ENCODE measurements at places on chromosomes 4 and X.

GRCh38 chrX:103214870-103215424, at the start of gene BEX4:
BEX4 (plus strand) TSS chrX:103215108; CDS start chrX:103216154, 1,046 bp downstream.
- DNase-seq, result peak; percentile 55

DNA sequence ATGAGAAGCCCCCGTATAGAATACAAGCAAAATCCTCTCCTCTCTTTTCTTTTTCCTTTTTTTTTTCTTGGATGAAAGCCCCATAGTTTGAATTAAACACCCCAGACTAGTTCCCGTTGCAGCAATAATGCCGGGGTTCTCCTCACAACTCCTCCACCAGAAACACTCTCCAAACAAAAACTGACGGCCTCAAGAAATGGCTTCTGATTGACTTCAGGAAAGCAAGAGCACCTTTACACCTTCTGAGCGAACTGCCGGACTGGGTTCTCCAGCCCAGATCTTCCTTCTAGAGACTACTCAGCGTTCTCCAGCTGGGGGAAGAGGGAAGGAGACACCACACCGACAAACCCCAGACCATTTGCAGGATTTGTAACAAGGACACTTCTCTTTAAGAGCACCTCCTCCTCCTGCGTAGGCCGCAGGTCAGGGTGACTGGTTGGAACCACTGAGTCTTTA, 4.0 kb downstream of the HAND2 start:
- no peak for DNase-seq

DNA sequence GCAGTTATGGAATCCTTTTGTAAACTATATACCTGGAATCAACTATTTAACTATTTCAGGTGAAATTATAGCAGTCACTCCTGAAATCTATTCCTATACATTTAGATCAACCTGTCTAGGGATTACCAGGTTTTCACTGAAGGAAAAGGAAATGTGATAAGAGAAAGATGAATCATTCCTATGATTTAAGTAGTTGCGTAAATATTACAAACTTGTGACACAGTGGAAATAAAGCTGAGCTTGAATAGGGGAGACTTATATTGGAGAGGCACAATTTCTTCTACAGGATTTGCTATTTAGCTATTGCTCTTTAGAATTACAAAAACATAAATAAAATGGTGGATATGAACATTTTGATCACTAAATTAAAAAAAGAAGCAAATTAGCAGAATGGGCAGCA, 284.1 kb upstream of the EPHA5 start:
- DNase-seq, result no peak

DNA sequence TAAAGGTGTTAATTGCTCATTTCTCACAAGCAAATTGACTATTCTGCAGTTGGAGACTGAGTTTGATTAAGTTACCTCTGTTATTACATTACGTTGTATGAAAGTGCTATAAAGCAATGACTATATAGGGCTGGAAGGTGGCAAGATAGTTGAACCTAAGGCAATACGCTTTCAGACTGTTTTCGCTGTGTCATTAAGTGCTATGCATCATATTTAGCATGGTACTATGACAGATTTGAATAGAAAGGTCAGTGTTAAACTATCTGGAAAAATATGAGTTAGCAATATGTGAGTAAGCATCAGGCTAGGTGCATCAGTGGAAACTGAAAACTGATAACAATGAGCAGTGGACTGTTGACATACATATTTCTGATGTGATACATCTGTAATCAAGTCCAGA, 206.0 kb upstream of the ARHGAP24 start:
- no peak for DNase-seq

- no peak for DNase-seq
Observed at GRCh38 chr4:181566490-181566889, 676.7 kb upstream of the TENM3 start.

DNA sequence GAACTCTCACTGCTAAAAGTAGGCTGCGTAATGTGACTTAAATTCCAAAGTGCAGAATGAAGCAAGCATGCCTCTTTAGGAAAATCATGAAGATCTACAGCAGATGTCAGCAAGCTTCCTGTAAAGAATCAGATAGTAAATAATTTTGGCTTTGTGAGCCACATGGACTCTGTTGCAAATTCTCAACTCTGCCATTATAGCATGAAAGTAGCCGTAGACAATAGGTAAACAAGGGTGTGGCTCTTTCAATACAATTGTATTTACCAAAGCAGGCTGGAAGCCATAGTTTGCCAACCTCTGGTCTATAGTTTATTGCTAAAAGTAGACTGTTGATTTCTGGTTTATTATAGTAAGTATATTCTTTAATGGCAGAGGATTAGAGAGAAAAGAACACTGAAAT, 80.3 kb upstream of the FAM9B start:
- no peak for DNase-seq

DNA sequence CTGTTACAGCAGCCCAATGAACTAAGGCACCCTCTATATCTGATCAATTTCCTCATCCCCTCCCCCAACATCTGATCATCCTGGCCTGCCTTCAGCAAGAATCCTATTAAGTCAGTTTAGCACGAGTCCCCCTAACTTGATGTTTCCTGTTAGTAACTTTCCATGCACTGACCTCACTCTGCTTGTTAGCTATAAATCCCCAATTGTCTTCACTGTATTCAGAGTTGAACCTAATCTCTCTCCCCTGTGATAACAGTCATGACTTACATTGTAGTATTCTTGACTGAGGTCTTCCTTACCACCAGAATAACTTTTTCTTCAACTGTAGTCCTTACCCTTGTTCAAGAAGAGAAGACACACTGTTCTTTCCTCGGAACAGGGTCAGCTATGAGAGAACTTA, 8.5 kb downstream of the ANXA5 start:
- no peak for DNase-seq

GRCh38 chr4:87677731-87678130, 27.7 kb downstream of the DMP1 start:
- DNase-seq, result no peak

DNA sequence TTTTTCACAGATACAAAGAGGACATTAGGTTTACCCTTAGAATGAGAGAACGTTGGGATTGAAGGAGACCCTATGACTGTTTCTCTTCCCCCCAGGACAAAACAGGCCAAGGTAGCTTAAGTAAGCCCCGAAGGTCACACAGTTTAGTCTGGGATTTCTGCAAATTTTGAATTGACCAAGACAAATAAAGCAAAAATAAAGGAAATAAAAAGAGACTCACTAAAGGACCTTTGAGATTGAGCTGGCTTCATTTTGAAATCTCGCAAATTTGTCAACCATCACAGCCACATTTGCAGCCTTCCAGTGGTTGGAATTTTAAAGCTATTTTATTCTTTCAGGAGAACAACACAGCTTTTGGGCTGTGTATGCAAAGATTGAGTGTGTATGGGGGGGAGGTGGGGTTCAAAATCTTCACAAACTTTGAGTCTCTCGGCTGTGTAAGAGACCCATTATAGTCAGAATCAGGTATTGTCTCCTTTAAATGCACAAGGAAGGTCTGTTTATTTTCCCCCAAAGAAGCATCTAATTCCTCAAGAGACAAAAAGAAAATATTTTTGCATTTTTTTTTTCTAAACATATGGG, 4.2 kb downstream of the TMSB4X start:
- DNase-seq, result no peak

GRCh38 chrX:136643243-136643642, 4.7 kb upstream of the CD40LG start:
- no peak for DNase-seq

DNA sequence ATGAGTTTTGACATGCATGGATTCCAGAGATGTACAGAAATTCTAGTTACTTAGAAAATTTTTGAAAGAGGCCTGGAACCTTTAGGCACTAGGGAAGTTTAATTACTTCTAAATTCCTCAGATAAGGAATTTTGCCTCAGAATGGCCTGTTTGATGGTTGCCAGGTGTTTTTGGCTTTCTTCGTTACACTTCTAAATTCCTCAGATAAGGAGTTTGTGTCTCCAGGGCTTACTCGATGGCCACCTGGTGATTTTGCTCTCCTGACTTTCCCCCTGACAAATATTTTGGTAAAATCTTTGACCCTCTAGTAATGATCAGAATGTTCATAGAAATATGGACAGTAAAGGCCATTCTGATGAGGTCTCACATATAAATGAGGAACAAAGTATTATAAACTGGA, 64.3 kb downstream of the BEX3 start:
- DNase-seq, result no peak

- no peak for DNase-seq
Observed at GRCh38 chrX:17597836-17598439, 139.4 kb upstream of the SCML1 start.

DNA sequence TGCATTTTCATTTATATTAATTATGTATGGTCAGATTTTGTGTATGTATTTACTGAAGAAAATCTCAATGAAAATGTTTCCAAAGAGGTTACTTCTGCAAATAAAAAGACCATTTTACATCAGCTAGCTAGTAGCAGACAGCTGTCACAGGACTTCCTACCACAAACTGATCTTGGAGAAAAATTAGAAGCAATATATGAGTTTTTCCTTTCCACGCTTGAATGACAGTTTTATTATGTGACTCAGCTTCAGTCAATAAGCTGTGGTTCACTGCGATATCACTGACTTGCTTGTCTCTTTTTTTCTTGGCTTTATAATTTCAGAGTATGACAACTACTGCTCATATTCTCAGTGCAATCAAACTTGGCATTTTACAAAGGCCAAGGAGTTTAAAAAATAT, 787.4 kb upstream of the GALNTL6 start:
- DNase-seq, result no peak

GRCh38 chr4:4852591-4853362, 6.7 kb upstream of the MSX1 start:
- DNase-seq, result no peak

DNA sequence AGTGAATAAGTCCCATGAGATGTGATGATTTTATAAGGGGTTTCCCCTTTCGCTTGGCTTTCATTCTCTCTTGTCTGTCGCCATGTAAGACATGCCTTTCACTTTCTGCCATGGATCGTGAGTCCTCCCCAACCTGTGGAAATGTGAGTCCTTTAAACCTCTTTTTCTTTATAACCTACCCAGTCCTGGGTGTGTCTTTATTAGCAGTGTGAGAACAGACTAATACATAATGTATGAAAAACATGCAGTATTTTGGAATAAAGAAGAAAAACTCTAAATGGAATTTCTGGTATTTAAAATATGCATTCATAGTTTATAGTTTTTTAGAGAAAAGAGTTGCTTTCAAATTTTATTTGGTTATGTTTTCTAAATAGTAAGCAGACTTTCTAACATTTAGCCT, 360.7 kb downstream of the PCDH7 start:
- DNase-seq, result no peak

DNA sequence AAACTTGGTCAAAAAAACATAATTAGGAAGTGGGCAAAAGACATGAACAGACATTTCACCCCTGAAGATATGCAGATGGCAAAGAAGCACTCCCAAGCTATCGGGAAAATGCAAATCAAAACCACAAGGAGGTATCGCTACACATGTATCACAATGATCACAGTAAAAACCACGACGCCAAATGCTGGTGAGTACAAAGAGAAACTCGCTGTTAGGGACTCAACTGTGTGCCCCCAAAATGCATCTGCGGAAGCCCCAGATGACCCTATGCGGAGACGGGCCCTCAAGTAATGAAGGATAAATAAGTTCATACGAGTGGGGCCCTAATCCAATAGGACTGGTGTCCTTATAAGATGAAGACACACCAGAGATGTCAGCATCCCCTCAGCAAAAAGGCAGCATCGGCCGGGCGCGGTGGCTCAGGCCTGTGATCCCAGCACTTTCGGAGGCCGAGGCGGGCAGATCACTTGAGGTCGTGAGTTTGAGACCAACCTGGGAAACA, 10.2 kb downstream of the GAK start:
- no peak for DNase-seq

- no peak for DNase-seq
Observed at GRCh38 chrX:9357518-9358114, 107.2 kb upstream of the TBL1X start.

- no peak for DNase-seq
Observed at GRCh38 chr4:10099499-10100325, 16.9 kb downstream of the WDR1 start.

GRCh38 chrX:116272861-116273260, 102.3 kb downstream of the AGTR2 start:
- no peak for DNase-seq

DNA sequence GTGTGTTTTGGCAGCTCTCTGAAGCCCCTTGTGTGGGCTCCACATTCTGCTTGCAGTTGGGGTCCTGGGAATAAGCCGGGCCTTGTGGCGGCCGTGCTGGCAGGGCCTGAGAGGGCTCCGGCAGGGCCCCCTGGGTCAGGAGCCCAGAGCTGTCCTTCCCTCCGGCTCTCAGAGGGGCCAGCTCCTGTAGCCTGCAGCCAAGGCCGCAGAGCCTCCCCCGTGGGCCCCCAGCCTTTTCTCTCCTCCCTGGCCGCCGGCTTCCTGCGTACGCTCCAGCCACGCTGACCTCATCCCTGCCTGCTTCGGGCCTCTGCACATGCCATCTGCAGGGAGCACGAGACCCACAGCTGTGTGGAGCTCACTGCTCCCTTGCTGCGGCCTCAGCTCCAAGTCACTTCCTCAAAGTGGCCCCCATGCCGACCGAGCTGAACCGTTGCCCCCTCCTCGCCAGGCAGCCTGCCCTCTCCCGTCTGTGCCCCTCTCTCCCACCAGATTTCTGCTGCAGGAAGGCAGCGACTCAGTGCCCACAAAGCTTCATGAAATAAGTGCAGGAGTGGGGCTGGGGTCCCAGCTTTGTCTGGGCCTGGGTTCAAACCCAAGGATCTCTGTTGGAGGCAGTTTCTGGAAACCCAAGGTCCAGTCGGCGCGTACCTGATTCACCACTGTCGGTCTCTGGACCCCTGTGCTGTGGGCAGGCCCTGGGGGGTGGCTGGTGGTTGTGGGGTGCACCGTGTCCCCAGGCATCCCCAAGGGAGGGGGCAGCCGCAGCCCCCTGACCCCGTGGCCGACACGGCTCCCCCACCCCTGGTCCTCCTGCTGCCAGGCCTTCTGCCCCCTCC, 57.1 kb upstream of the NKX1-1 start:
- DNase-seq, result no peak

GRCh38 chr4:6687947-6688878, 5.5 kb upstream of the S100P start:
- no peak for DNase-seq

GRCh38 chrX:37701588-37701987, 16.0 kb downstream of the XK start:
- DNase-seq, result no peak

DNA sequence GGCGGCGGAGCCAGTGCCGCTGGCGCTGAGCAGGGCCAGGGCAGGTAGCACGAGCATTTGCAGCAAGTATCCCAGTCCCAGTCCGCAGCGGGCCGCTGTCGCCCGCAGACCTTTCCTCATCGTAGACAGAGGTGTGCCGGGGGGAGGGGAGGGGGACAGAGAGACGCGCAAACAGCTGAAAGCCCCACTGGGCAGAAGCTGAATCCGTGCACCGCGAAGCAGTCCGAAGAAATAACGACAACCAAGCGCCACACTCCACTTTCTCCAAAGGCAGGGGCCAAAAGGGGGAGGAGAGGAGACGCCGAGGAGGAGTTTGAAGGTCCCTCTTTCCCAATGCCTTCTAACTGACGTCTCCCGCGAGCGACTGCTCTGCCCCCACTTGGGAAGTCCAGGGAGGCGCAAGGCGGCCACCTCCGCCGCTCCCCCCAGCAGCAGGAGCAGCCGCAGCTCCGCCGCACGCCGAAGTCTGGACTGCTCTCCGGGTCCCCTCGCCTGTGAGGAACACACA, at the start of gene UNC5C:
UNC5C (minus strand) TSS at position 236 of the 508 bp plus-strand sequence.
- no peak for DNase-seq

Data from activated CD8-positive, alpha-beta memory T cell treated with anti-CD3 and anti-CD28 coated beads for 1 hour (primary cell).